MCF 10A (cell line): ENCODE measurements at places on chromosomes 16 and 17. TPM values are rescaled to one million over a fixed set of nuclear protein-coding genes. Genes with fewer than 3 reads are reported as not detected.

Gene PPM1E
- 0.54 and 0.65 TPM in 2 replicates for total RNA-seq

GRCh38 chr16:12618515-12618914 lies 185.2 kb downstream of the CPPED1 start:
- no peak for DNase-seq

Gene CFDP1
- 41.3 and 44.7 TPM in 2 replicates for total RNA-seq

Gene UNC45B
- not detected in 2 replicates for total RNA-seq

DNA sequence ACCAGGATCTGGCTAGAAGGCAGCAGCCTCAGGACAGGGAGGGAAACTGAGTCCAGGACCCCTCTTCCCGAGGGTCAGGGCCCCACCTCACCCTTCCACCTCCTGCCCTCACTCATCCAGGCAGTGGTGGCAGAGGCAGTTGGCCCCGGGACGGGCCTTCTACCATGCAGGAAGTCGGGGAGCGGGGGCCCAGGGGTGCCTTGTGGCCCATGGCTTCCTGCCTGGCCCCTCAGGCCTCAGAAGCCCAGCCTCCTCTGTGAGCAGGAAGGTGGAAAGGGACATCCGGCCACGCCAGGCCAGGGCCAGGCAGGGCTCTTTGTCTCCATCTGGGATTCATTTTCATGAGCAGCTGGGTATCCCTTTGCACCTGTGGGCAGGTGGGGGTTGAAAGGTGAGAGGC lies 58.5 kb downstream of the BAHCC1 start:
- no peak for DNase-seq

Gene MMP15
- 1.3 and 1.7 TPM in 2 replicates for total RNA-seq
